ENCODE measurements at places on chromosomes 1 and 21. TPM values are rescaled to one million over a fixed set of nuclear protein-coding genes. Genes with fewer than 3 reads are reported as not detected.

Gene AQP10
- 0.18 TPM for polyA plus RNA-seq

Gene RPE65
- 0.14 TPM for polyA plus RNA-seq

Gene CELA2A
- 0.31 TPM for polyA plus RNA-seq

Gene CD1B
- polyA plus RNA-seq = not detected

Gene CSTB
- 47.1 TPM for polyA plus RNA-seq

Gene DYRK1A
- 69.3 TPM for polyA plus RNA-seq

Gene NUP210L
- 0.04 TPM for polyA plus RNA-seq

GRCh38 chr1:182149411-182149965, 88.0 kb upstream of the ZNF648 start:
- DNase-seq = no peak

- no peak for DNase-seq
Measured at GRCh38 chr1:227343206-227343605, 24.9 kb upstream of the CDC42BPA start.

DNA sequence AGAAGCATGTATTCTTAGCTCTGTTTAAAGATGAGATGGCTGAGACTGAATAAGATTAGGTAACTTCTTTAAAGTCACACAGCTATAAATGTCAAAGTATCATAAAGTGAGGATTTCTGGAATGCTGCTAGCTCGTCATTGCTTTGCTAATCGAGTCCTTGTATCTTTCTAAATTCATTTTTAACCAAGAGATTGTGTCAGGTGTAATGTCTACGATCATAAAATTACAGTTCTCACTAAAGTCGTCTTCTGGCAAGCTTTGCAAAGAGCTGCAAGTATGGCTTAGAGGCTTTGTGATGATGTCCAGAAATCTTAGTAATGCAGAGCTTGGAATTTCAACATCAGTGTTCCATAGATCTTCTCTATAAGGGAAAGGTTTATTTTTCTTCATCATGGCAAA, 569.8 kb downstream of the LMO4 start:
- no peak for DNase-seq

- no peak for DNase-seq
Measured at GRCh38 chr21:14814282-14814681, 250.5 kb downstream of the NRIP1 start.

GRCh38 chr1:99640672-99641071, 5.2 kb upstream of the PALMD start:
- DNase-seq = no peak

DNA sequence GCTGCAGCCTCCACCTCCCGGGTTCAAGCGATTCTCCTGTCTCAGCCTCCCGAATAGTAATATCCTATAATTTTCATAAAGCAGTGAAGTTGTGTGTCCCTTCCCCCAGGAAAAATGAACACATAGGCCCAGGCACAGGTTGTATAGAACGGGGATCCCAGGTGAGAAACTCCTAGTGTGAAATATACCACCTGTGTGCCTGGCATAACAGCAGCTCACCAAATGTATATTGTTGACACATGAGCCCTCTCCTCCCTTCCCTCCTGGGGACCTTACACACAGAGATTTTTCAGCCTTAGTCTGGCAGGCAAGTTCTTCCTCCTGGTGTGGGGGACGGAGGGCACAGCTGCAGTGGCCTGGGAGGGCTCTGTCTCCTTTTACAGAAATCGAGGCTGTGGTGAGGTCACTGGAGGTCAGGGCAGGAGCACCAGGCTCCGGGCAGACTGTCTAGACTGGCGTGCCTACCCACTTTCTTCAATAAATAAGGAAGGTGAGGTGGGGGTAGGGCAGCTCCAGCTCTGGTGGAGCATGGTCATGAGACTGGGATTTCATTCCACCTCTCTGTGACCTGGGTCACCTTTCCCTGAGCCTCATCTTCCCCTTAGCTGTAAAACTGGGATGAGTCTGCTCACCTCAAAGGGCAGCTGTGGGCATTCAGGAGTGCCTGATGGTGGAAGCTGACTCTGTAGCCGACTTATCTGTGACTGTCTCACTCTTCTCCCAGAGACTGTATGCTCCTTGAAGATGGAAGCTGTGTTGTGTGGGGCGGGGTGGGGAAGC, 14.3 kb downstream of the RCC1 start:
- DNase-seq = no peak

- no peak for DNase-seq
Measured at GRCh38 chr1:59580257-59580656, 234.5 kb upstream of the HOOK1 start.

DNA sequence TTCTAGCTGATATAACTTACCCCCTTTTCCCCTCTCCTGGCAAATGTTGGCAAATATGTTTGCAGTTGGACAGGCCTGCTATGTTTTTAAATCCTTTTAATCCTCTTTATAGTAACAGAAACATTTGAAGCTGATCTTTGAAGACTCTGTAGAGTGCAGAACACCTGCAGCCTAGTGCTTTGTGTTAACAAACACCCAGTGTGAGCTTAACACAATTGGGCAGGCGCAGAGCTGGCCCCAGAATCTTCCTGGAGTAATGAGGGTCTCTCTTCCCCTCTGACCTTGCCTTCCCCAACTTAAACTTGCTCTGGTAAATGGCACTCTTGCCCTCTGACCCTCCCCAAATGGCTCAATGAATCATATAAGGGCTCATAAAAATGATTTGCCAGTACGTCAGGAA, 247.9 kb upstream of the LYPLAL1 start:
- DNase-seq = no peak

GRCh38 chr21:45073301-45074047, 906 bp upstream of the ADARB1 start:
- DNase-seq = no peak

GRCh38 chr1:171084091-171084490, 6.6 kb upstream of the FMO3 start:
- no peak for DNase-seq

GRCh38 chr21:34926803-34927467, 122.2 kb downstream of the RUNX1 start:
- no peak for DNase-seq

- peak; percentile 83 for DNase-seq
Measured at GRCh38 chr1:202010180-202011015, at the start of gene ELF3. ELF3 (plus strand) TSS chr1:202010587; CDS start chr1:202011137, 550 bp downstream.

GRCh38 chr1:166597516-166597915, 241.8 kb upstream of the POGK start:
- DNase-seq = no peak

DNA sequence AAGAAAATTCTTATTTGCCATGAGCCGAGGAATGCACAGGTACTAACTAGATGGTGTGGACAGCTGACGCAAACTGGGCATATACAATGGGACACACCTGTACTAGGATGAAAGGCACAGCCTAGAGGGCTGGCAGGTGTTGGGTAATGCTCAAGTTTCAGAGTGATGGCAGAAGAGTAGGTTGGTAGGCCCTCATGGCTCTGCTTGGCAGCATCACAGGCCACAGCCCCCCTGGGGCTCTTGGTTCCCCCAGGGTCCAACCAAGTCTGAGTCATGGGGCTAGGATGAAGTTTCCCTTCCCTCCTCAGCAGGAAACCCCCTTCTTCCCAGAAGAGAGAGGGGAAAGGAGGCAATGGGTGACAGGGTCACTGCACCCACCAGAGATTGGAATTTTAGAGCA, 35.2 kb downstream of the SPEN start:
- no peak for DNase-seq

GRCh38 chr1:112620377-112620695, 704 bp downstream of the CAPZA1 start:
- no peak for DNase-seq

GRCh38 chr1:219125342-219125741, 48.3 kb upstream of the LYPLAL1 start:
- no peak for DNase-seq

DNA sequence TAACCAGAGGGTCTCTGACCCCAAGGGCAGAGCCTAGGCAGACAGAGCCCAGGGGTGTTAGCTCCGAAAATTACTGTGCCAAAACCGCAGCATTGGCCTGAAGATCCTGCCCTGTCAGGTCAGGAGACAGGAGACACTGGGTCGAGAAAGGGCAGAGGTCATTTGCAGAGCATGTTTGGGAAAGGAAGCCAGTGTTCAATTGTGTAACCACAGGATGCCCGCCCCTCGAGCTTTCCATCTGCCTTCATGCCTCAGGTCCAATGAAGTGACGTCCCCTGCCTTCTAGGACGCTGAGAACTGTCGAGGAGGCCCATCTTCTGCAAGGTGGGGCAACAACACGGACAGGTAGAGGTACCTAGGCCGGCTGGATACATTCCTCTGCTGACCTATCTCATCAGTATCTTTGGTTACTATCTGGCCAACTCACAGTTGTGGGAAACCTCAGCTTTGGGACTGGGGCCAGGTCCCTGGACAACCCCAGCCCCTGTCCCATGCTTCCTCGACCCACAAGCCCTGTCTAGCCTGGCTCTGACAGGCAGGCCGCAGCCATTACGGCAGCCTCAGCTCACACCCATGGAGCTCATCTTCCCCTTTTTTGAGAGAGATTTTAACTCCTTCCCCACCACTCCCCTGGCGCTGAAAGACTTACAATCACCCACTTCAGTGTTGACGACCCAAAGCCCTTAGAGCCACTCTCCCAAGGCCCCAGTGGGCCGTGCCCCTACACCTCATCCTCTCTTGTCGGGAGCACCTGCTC, 1.3 kb downstream of the ARL8A start:
- no peak for DNase-seq

DNA sequence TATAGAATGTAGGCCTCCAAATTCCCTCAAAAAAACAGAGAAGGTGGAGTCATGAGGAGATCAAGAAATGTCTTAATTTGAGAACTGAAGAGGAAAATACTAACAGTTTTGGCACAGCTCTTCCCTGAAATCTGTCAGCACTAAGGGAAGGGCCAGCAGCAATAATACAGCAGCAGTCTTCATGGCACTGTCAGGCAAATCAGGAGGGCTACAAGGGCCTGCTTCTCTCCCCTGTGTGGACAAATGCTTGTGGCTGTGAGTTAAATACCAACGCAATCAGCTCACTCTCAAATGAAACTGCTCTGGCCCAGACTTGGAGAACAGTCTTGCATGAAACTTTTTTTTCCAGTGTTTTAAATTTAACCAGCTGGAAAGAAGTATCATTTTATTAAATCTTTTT, 20.5 kb upstream of the CNN3 start:
- DNase-seq = no peak

GRCh38 chr21:33406493-33406892, 3.3 kb downstream of the IFNGR2 start:
- no peak for DNase-seq

DNA sequence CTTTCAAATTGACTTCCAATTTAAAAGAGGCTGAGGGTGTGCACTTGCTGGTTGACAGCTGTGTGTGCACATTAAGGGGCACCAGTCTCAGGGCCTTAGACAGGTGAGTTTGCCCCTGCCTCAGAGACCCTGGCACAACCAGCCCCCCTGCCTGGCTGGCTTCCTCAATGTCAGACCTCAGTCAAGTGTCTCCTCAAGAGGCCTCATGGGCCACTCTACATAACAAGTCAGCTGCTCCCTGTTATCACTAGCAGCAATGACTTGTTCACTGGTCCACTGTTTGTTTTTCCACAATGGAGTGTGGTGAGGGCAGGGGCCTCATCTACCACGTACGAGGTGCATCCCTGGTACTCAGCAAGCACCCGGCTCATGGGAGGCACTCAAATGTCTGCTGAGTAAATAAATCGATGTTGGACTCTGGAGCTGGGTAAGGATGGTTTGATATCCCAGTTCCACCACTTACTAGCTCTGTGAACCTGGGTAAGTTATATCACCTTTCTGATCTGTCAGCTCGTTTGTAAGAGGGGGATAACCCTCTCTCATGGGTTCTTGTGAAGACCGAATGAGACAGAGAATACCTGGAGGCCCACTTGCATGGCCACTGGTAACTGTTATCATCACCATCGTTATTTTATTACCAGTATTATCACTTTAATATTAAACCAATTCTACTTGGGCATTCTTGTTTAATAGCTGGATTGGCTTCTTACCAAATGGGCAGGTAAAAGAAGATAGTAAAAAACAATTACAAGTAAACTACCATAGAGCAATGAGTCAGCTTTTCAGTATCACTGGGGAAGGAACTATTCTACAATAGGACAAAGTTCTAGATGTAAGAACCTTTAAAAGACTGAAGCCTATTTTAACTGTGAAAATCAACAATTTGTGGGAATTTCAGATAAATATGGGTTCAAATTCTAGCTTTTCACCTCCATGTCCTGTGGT, 64.6 kb downstream of the SLC66A1 start:
- no peak for DNase-seq

- DNase-seq = no peak
Measured at GRCh38 chr21:45378258-45378966, 26.6 kb upstream of the COL18A1 start.

GRCh38 chr1:41695118-41695745, 210.7 kb upstream of the EDN2 start:
- DNase-seq = no peak
